Activated CD4-positive, alpha-beta T cell treated with anti-CD3 and anti-CD28 coated beads for 24 hours (primary cell): ENCODE measurements at places on chromosomes 5 and 9.

GRCh38 chr9:7777771-7778170, 21.8 kb downstream of the DMAC1 start:
- DNase-seq, result no peak

DNA sequence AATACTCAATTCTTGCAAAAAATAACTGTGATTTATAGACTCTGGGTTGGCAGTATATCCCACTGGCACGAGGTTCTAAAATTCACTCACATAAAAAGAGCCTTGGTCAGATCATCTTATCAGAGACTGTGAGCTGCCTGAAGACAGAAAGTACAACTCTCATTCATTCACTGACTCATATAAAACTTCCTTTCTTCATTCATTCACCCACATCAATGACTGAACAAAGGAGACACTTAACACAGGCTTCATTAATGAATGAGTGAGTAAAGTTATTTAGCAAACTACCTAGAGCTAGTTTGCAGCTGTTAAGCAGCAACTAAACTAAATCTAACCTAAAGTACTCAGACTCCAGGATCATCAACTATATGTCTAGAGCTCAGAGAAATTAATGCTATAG, 214.7 kb downstream of the DENND1A start:
- no peak for DNase-seq

- no peak for DNase-seq
These were observed 26.3 kb upstream of the FST start for GRCh38 chr5:53453898-53454718.

- no peak for DNase-seq
These were observed 70.7 kb upstream of the FNIP1 start for GRCh38 chr5:131867524-131867923.

GRCh38 chr5:1311439-1312055, 16.7 kb upstream of the TERT start:
- no peak for DNase-seq

- no peak for DNase-seq
These were observed 162.0 kb upstream of the GLRA1 start for GRCh38 chr5:152086668-152087067.

GRCh38 chr9:89543111-89543510, 45.2 kb upstream of the SEMA4D start:
- no peak for DNase-seq

DNA sequence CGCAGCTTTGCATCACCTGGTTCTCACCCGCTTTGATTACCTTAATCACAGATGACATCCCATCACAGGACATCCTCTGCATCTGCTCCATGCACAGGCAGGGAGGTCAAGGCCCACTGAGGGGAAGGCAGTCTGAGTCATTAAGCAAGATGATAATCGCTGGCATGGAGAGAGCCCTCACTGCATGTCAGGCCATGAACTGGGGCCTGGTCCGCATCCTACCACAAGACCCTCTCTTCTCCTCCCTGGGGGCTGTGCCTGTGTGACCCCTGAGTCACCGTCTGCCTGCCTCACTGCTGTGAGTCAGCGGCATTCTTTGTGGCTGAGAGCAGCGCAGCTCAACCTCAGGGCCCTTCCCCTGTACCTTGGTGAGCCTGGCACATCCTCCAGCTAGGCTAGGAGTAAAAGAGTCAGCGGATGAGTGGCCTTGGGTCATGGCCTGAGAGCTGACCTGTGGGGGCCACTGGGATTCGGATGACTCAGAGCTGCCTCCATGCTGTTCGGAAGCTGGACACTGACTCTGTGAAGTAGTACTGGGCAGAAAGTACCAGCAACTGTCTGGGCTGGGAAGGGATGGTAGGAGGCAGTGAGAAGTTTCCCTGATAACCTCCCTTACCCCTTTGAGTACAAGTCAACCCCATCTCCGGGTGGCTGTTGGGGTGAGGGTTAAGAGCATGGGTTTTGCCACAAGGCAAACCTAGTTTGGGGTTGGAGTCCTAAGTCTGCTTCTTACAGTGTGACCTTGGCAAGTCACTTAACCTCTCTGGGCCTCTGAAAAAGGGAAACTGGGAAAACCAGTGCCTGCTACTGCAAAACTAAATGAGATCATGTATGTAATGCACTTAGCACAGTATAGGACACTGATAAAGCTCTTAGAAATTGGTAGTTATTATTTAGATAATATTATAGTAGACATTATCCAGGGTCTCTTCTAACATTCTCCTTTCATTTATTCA, 14.6 kb upstream of the ARSI start:
- no peak for DNase-seq

DNA sequence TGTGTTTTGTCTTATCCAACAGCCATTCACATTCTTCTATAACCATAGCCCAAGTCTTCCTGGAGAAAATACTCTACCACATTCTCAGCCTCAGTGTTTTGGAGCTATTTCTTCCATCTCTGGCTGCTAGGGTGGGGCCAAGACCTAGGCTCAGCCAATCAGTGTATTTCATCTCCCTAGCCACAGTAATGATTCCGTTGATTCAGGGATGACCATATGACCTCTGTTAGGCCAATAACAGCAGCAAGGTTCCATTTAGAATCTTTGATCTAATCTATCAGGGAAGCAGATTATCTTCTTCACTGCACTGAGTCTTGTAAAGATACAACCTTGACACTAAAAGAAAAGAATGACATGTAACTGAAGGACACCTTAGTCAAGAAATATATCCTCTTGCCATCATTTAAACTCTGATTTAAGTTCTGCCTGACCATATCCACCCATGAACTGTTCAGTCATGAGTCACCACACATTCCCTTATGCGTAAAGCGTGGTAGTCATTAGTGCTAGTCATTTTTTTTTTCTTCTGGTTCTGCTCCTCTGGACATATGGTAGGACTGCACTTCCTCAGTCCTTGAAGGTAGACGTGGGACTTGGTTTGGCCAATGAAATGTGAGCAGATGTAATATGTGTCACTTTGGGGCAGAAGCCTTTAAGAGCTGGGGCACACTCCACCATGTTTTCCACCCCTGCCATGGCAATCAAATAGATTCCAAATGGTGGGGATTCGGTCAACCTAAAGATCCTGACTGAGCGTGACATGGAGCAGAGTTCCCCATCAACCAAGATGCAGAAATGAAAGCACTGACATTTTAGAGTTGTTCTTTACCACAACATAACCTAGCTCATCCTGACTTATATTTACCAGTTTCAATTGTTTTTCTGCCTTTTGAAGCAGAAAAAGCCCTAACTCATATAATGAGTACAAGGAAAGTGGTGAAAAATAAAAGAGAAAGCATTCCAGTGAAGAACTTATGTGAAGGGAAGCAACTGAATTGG, 12.7 kb upstream of the PRELID2 start:
- no peak for DNase-seq

- no peak for DNase-seq
These were observed 69.3 kb downstream of the SGCD start for GRCh38 chr5:156396063-156396829.

DNA sequence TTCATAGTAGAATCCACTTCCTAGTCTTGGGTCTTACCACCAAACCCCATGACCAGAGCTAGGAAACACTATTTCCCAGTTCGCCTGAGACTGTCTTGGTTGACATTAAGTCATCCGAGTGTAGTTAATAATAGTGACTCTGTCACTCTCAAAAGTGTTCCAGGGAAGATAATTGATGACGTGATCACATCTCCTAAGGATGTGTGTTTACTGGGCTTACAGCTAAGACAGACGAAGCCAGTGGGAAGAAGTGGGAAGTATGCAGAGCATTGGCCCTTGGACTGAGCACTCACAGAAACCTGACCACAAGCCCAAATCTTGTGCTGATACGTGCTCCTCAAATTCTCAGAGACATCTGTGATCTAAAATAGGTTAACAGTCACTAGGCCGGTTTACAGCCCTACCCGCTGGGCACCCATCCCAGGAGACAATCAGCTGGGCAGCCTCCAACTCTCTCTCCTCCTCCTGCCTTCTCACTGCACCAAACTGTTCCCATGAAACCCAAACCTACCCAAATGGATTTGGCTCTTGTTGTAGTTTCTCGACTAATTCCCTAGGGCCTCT, 316.6 kb downstream of the TLE1 start:
- no peak for DNase-seq

DNA sequence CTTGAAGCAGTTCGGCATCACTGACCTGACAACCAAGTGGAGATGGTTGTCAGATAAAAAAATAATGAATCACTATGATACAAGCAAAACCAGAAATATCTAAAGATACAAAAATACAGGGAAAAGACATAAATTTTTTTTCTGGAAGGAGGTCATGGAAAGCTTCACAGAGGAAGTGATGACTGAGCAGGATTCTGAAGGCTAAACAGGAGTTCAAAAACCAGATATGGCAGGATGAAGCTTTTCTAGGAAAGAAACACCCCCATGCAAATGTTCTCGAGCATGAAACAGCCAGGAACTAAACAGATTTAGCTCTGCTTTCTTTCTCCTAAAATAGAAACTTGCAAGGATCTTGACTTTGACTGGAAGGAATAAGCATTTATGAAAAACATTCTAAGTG, 60.7 kb upstream of the IFNE start:
- DNase-seq, result no peak

DNA sequence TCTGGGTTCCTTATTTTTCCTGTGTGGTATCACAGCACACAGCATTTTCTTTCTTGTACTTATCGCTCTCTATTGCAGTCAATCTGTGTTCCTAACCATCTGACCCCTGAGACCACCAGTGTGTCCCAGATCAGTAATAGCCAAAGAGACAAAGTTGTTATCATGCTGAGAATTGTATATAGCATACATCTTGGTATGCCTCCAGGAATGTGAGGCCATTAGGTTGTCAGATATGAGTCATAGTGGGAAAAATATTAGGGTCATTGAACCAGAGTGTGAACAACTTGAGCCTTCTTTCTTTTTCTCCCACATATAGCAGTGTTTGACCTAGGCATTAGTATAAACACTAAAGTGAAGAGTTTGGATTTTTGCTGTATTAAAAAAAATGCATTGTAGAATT, 106.3 kb downstream of the NDUFAF2 start:
- no peak for DNase-seq

GRCh38 chr5:147532156-147532555, 22.3 kb upstream of the DPYSL3 start:
- DNase-seq, result no peak

DNA sequence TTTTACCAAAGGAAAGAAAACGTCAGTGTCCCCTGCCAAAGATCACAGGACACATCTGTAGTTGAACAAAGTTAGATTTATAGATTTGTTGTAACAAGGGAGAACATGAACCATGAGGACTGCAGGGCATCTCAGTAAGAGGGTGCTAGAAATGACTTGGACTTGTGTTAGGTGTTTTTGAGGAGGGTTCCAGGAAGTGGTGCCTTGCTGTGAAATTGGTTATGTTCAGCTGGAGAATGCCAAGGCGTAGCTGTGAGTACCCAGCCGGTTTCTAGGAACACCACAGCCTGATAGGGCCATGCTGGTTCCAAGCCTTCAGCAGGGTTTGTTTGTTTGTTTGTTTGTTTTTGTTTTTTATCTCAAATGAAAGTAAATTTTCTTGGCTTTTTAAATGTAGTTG, 5.3 kb downstream of the SPEF2 start:
- no peak for DNase-seq

GRCh38 chr9:120920806-120921178, 5.8 kb downstream of the TRAF1 start:
- no peak for DNase-seq

DNA sequence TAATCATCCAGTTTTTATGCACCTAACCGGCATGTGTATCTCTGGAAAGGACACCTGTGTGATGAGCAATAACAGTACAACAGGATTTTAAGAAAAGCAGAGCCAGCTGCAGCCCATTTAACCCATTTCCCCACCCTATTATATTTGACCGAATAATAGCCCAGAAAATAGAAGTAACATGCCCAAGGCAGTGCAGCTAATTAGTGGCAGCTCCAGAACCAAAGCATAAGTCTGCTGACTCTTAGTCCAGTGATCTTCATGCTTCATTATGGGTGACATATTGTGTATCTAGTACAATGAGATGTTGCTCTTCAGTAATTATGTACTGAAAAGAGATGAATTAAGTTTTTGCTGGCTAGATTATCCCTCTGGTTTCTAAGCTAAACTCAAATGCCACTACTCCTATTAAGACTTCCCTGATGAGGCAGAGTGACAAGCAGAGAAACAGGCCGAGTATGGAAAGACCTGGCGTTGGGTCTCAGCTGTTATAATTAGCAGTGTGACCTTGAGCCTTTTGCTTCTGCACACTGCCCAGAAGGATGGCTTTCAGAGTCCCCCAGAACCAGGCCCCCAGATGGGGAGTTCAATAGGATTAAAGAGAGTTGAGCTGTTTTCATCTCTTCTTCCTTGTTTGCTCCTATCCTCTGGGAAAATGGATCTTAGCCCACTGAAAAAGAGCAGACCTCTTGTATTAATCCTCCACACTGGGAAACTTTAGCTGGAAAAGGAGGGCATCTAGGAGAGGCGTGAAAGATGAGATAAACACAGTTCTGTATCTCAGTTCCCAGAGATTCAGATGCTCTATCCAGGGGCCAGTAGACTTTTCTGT, 10.8 kb upstream of the C1QTNF3 start:
- no peak for DNase-seq

DNA sequence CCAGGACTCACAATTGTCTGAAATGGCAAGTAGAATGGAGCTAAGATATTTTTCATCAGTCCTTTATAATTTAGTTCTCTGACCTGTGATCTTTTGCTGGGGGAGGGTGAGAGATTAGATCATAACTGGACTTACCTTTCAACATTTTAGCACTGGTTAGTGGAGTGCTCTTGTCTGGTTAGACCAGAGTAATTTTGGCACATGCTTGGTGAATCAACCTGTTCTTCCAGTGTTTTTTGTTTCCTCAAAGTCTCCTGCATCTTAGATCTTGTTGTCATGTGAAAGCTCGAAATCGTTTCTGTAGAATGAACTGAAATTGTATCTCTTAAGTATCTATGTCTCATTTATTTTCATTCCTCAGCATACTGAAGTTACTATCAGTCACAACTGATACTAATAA, 122.4 kb downstream of the TLE4 start:
- no peak for DNase-seq

GRCh38 chr9:79641070-79641469, 69.3 kb downstream of the TLE4 start:
- DNase-seq, result no peak

DNA sequence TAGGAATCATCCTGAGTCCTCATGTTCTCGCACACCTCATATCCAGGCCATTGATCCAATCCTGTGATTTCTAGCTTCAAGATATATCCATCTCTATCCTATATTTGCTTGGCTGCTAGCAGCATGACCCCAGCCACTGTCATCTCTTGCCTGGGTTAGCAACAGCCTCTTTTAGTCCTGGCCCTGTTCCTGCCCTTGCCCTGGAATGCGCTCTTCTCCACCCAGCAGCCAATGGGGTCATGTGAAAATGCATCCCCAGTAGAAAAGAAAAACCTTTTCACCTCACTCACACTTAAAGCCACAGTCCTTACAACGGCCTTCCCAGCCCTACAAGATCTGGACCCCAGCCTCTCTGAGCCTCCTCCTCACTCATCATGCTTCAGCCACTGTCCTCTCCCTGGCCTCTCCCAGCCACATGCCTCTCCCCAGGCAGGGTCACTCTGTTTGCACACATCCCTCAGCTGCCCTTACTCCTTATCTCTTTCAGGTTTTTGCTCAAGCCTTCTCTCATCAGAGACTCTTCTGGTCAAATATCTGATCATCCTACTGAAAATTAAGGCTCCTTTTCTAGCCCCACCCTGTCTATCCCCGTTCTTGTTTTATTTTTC, 34.3 kb upstream of the NR3C1 start:
- DNase-seq, result no peak

GRCh38 chr5:475704-476101, 32.7 kb downstream of the EXOC3 start:
- DNase-seq, result no peak

- DNase-seq, result no peak
These were observed 15.7 kb downstream of the NUP155 start for GRCh38 chr5:37355161-37355560.
